Activated CD8-positive, alpha-beta memory T cell treated with anti-CD3 and anti-CD28 coated beads for 1 hour (primary cell): ENCODE measurements at places on chromosomes 2 and 18.

DNA sequence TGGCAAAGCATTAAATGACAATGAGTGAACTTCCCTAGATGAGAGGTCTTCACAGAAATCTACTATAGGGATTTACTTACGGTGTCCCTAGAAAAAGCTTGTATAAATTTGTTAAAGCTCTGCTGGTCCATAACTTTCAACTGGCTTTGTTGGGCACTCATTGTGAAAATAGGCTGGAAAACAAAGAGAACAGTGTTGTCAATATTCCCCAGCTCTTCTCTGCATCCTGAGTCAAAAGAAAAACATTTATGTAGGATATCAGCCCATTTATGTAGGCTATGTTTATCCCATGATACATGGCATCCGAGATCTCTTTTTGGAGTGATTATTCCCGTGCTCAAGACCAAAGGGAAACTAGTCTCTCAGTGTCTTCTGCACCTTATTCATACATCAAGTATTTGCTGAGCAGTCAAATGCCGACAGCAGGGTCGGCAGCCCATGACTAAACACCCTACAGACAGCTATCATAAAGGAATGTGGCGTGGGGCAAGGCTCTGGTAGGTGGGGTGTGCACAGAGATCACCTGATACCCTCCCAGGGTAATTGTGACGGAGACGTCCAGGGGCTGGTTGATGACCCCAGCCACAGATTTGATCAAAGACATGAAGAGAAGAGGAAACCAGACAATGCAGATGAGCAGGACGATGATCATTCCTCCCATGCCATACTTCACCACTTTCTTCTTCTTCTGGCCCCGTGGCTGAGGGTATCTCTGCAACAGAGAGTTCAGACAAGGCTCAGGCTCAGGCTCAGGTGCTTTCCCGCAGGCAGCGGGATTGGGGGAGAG, 155.9 kb downstream of the NAPG start:
- no peak for DNase-seq

DNA sequence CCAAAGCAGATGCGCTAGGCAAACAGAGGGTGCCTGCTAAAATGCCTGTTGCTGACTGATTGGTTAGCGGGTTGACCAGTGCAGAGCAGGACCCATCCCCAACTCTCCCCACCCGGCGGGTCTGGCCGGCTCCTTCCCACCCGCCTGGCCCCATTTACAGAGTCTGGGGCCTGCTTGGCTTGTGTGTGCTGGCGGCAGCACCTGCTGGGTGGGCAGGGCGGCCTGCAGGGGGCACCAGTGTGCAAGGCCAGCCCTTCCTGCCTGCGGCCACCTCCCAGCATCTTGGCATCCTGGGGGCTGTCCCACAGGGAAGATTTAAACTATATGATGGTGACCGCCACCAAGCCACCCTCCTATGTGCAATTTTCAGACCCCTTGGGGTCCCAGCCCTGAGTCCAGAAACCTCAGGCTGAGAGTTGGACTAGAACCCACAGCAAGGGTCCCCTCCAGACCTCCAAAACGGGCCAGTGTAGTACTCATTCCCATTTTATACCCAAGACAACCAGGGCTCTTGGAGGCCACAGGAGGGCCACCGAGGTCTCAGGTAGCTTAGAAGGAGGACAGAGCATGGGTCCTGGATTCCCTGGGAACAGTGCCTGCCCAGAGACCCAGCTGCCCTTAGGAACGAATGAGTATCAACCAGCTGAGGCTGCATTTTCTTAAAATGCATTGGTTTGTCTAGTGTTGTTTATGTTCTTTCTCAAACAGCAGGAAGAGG, 173.6 kb downstream of the SMAD7 start:
- DNase-seq, result peak; percentile 6

DNA sequence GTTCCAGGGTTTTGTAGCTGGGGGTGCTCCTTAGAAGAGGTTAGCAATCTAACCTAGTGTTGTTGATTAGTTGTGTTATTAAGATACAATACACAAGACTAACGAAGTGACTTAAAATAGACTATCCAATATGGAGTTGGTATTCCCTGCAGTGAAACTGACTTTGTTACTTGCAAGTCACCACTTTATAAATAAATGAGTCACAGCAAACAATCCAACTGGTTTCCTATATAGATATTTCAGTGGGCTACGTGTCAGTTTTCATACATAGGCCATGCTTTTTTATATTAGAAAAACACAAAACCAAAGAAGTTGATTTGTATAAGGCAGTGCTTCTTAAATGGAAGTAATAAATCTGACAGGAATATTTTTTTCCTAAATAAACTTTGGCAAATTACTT, 274.0 kb downstream of the CAMKMT start:
- DNase-seq, result no peak

DNA sequence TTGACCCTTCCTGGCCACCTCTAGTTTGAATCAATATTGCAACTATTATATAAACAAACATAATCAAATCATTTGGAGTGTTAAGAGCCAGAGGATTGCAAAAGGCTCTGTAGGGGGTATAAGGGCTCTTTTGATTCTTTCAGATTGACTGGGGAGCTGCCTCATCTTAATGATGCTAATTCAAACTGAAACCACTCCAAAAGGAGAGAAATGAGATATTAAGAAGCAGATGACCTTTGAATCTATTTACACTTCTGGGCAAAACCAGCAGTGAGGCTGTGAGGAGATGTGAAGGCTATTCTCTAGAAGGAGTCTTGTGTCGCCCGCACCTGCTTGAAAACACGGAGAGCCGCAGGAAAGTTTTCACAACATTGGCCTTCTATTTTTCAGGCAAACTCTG, 311.2 kb upstream of the CRIM1 start:
- DNase-seq, result no peak

DNA sequence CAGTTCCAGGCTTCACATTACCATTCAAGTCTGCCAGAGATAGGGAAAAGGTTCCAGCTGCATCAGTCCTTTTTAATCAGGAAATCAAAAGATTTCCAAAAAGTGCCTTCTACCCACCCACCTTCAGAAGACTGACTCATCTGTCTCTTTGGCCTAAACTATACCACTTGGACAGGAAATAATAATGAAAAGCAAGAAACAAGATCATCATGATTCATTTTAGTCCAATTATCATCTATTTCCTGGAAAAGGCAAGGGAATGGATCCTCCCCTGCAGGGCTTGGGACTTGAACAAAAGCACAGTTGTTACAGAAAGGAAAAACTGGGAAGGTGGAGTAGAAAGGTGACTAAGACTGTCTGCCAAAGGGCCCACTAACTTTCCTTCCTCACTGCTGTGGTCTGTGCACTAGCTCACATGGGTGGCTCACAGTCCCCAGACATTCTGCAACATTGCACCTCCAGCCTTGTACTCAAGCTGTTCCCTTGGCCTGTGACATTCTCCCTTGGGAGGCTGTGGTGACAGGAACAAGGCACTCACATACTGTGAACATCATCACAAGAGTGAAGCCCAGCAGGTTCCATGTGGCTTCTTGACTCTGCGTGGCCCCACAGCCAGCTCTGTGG, 75.3 kb downstream of the VSNL1 start:
- DNase-seq, result no peak

- no peak for DNase-seq
Observed at GRCh38 chr2:176514805-176515500, 245.7 kb downstream of the MTX2 start.

DNA sequence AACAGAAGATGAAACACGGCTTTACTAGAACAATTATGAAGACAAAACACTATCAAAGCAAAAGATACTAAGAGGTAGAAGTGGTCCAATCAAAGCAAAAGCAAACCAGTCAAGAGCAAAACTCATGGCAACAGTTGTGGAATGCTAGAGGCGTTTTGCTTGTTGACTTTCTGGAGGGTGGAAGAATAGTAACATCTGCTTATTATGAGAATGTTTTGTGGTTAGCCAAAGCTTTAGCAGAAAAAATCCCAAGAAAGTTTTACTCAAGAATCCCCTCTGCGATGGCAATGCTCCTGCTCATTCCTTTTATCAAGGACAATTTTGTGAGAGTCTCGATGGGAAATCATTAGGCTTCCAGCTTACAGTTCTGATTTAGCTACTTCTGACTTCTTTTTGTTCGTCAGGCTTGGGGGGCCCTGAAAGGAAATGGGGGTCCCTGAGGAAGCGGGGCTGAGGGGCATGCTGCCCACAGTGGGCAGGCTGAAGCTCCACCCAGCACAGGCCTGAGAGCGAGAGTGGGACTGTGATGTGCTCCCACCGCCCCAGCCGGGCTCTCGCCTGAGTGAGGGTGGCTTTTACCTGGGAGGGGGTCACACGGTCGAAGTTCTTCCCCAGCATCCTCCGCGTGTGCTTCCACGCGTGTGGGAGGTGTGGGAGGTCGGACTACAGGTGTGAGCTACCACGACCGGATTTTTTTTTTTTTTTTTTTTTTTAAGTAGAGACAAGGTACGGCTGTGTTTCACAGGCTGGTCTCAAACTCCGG, 49.0 kb upstream of the MC4R start:
- no peak for DNase-seq
